Activated naive CD4-positive, alpha-beta T cell treated with anti-CD3 and anti-CD28 coated beads for 36 hours (primary cell): ENCODE measurements at places on chromosomes 6 and 20.

GRCh38 chr6:83193747-83194566, 800 bp downstream of the RWDD2A start:
- peaks cover 2% of the 10 kb centered on the region for H3K27me3 ChIP-seq
- peaks cover 38% of the 10 kb centered on the region for H3K4me1 ChIP-seq
- peak overlapping the region; percentile 96 for H3K4me3 ChIP-seq
- H3K36me3 ChIP-seq: peaks cover 16% of the 10 kb centered on the region

GRCh38 chr6:93453956-93454355, 34.6 kb upstream of the EPHA7 start:
- DNase-seq: no peak
- no peak overlapping the region for H3K4me3 ChIP-seq
- no peaks in the 10 kb centered on the region for H3K27me3 ChIP-seq
- no peaks in the 10 kb centered on the region for H3K36me3 ChIP-seq

DNA sequence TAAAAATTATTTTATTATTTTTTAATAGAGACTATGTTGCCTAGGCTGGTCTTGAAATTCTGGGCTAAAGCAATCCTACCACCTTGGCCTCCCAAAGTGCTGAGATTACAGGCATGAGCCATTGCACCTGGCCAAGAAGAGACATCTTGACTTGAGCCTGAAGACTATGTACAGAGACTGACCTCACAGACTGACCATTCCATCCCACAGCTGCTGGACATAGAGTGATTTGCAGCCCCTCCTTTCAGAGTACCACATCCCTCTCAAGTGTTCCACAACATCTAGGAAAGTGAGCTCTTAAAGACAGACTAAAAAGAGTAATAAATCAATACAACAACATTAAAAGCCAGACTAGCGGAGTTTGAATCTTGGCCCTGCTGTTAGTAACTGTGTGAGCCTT, 39.0 kb downstream of the RNF8 start:
- peaks cover 3% of the 10 kb centered on the region for H3K36me3 ChIP-seq
- H3K4me1 ChIP-seq: no peaks in the 10 kb centered on the region
- no peak overlapping the region for H3K27ac ChIP-seq
- H3K4me3 ChIP-seq: no peak overlapping the region

DNA sequence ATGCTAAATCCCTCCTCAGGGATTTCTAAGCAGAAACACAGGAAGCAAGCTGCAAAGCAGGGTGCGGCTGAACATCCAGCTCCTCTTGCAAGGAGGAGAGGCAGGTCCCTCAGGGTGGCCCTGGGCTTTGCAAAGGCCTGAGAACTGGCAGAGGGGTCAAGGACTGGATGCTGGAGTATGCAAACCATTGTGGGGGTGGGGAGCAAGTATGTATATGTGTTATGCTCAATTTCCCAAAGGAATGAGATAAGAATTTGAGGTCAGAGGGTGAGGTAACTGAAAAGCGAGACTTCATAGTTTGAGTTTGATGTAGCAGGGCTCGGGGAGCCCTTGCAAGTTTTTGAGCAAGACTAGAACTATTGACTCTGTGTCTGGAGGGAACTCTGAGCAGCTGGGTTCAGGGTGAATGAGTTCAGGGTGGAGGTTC, 11.2 kb downstream of the SLC22A2 start:
- no peak for DNase-seq
- H3K4me3 ChIP-seq: no peak overlapping the region
- peaks cover 3% of the 10 kb centered on the region for H3K4me1 ChIP-seq
- no peaks in the 10 kb centered on the region for H3K36me3 ChIP-seq
- peaks cover 5% of the 10 kb centered on the region for H3K27me3 ChIP-seq
- no peak overlapping the region for H3K27ac ChIP-seq

- peak overlapping the region; percentile 57 for H3K27ac ChIP-seq
- DNase-seq: peak; percentile 71
- no peaks in the 10 kb centered on the region for H3K36me3 ChIP-seq
Measured at GRCh38 chr6:37705239-37706051, 7.8 kb upstream of the MDGA1 start.

DNA sequence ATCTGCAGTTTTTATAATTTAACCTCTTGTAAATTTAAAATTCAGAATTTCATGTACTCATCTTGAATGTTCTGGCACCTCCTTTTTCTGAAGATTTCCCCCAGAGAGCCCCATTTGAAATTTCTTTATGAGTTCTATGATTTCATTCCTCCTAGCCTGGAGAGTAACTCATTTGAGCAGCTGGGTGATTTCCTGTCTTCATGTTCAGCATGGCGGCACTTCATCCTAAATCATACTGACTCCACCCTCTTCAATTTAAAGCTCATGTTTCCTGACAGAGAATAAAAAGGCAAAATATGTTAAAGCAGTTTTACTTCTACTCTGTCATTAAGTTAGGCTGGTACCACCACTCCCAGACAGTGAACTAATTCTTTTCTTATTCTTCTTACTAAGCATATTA, 250.9 kb upstream of the POU3F2 start:
- no peaks in the 10 kb centered on the region for H3K36me3 ChIP-seq
- no peaks in the 10 kb centered on the region for H3K4me1 ChIP-seq
- no peak overlapping the region for H3K4me3 ChIP-seq
- H3K27me3 ChIP-seq: peaks cover 3% of the 10 kb centered on the region
